ENCODE measurements at places on chromosomes 12 and 14. TPM values are rescaled to one million over a fixed set of nuclear protein-coding genes. Genes with fewer than 3 reads are reported as not detected.

- H3K27ac ChIP-seq, result no peak overlapping the region
- H3K4me3 ChIP-seq, result no peak overlapping the region
- no peaks in the 10 kb centered on the region for H3K4me1 ChIP-seq
- no peak for DNase-seq
Observed at GRCh38 chr14:87001333-87001732, 991.6 kb downstream of the GALC start.

GRCh38 chr12:49298160-49298559, 3.2 kb downstream of the PRPH start:
- H3K27me3 ChIP-seq, result peaks cover 69% of the 10 kb centered on the region
- H3K27ac ChIP-seq, result no peak overlapping the region
- H3K4me1 ChIP-seq, result peaks cover 6% of the 10 kb centered on the region
- no peaks in the 10 kb centered on the region for H3K36me3 ChIP-seq

The IAPP gene
- not detected for total RNA-seq

DNA sequence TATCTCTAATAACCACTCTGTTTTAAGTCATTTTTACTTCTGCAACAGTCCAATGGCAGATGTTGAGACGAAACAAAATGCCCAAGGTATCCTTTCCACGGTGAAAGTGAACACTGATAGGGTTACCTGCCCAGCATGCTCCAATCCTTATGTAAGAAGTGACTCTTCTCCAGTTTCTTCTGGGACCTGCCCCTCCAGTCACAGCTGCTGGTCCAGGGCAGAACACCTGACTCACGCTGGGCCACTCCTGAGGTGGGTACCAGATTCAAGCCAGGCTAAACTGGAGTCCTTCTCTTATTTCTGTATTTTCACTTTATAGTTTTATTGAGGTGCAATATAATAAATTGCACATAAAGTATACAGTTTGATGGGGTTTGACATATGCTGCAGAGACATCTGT, 16.7 kb downstream of the NT5DC3 start:
- no peak overlapping the region for H3K27ac ChIP-seq
- no peak overlapping the region for H3K4me3 ChIP-seq
- H3K36me3 ChIP-seq, result no peaks in the 10 kb centered on the region
- no peak for DNase-seq
- H3K4me1 ChIP-seq, result peaks cover 32% of the 10 kb centered on the region

The GNPNAT1 gene
- total RNA-seq, result 17.0 TPM

The SOX5 gene
- total RNA-seq, result 2.4 TPM

The ANGEL1 gene
- total RNA-seq, result 10.6 TPM

DNA sequence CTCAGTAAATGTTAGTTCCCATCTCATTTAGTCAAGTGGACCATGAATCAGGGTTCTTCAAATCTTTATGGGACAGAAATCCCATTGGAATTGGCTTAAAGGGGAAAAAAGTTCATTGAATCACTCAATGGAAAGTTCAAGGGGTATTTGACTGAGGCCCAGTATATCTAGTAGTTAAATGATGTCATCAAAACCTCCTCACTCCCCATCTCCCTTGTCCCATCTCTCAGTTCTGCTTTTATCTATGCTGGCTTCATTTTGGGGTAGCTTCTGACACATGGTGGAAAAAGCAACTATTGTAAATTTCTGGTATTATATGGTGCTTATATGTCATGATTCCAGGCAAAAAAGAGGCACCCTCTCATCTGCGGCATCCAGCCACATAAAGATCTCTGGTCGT, 51.9 kb downstream of the DAAM1 start:
- no peaks in the 10 kb centered on the region for H3K36me3 ChIP-seq
- no peak overlapping the region for H3K27ac ChIP-seq
- H3K27me3 ChIP-seq, result no peaks in the 10 kb centered on the region
- peaks cover 4% of the 10 kb centered on the region for H3K4me1 ChIP-seq

DNA sequence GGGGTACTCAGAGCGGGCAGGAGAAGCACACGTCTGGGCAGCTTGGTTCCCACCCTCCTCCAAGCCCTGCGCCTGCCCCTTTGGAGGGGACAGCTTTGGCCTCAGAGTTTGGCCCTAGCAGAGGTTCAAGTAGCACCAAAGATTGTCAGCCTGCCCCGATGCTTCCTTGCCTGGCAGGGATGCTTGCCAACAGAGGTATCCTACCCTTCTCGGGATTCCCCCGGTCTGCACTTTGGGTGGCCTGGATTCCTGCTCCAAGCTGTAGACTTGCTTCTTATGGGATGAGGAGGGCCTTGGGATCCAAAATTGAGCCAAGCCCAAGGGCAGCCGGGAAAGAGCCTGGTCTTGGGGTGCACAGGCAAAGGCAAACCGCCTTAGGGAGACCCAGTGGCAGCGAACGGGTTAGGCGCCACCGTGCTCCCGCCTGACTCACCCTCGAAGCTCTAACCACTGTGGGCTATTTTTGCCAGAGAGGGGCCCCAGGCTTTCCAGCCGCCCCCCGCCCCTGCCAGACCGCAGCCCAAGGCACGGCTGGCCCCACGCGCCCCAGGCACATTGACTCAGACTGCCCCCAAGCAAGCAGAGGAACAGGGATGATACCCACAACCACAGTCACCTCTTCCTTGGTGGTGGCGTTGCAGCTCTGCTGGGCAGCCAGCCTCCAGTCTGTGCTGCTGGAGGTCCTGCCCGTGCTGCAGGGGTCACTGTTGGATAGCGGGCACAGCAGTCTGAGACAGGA, 847 bp upstream of the WNT10B start:
- no peaks in the 10 kb centered on the region for H3K36me3 ChIP-seq
- peaks cover 85% of the 10 kb centered on the region for H3K27me3 ChIP-seq
- no peaks in the 10 kb centered on the region for H3K4me1 ChIP-seq

DNA sequence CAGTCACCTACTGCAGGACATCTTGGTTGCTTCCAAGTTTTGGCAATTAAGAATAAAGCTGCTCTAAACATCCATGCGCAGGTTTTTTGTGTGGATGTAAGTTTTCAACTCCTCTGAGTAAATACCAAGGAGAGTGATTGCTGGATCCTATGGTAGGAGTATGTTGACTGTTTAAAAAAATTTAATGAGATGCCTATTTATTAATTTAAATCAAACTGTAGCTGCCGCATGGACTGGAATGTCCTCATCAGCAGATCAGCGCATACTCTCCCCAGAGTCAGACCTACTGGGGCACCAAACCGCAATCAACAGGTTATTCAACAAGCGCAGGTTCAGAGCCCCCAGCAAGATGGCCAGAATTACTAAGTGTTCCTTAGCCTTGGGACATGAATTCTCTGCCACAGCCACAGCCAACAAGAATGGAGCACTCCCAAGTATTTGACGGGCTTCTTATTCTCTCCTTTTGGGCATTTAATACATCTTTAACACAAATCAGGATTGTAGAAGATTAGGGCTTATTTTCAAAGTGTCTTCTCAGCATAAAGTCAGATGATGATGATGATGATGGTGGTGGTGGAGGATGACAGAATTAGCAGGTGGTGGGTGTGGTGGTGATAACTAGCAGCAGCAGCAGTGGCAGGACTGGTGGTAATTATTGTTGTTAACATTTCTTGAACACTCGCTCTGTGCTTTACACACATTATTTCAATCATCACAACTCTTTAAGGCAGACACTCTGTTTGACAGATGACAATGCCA, 170.7 kb downstream of the CHST11 start:
- H3K36me3 ChIP-seq, result no peaks in the 10 kb centered on the region
- no peaks in the 10 kb centered on the region for H3K4me1 ChIP-seq
- no peaks in the 10 kb centered on the region for H3K27me3 ChIP-seq
- no peak overlapping the region for H3K4me3 ChIP-seq
- H3K27ac ChIP-seq, result no peak overlapping the region

GRCh38 chr12:130068741-130069140, 93.5 kb upstream of the FZD10 start:
- H3K4me1 ChIP-seq, result no peaks in the 10 kb centered on the region
- H3K4me3 ChIP-seq, result no peak overlapping the region
- no peak for DNase-seq
- no peaks in the 10 kb centered on the region for H3K27me3 ChIP-seq
- H3K36me3 ChIP-seq, result no peaks in the 10 kb centered on the region

The VPS37B gene
- total RNA-seq, result 11.1 TPM

GRCh38 chr14:43132441-43132840, 1374.6 kb downstream of the FSCB start:
- H3K36me3 ChIP-seq, result no peaks in the 10 kb centered on the region
- H3K4me3 ChIP-seq, result no peak overlapping the region
- no peaks in the 10 kb centered on the region for H3K27me3 ChIP-seq
- DNase-seq, result no peak
- no peaks in the 10 kb centered on the region for H3K4me1 ChIP-seq

The MYO1H gene
- total RNA-seq, result not detected

- H3K4me3 ChIP-seq, result peak overlapping the region; percentile 80
- H3K36me3 ChIP-seq, result no peaks in the 10 kb centered on the region
- H3K27me3 ChIP-seq, result no peaks in the 10 kb centered on the region
Observed at GRCh38 chr14:73645248-73645610, 443 bp downstream of the DNAL1 start.

GRCh38 chr12:27644158-27644845, 51.9 kb upstream of the REP15 start:
- no peak for DNase-seq
- H3K4me1 ChIP-seq, result peaks cover 6% of the 10 kb centered on the region
- no peaks in the 10 kb centered on the region for H3K27me3 ChIP-seq
- no peaks in the 10 kb centered on the region for H3K36me3 ChIP-seq
